ENCODE measurements at places on chromosomes 3 and 15.

GRCh38 chr3:123113889-123114450 lies 47.1 kb downstream of the PDIA5 start:
- no peak for DNase-seq

GRCh38 chr3:151923901-151924300 lies 50.5 kb downstream of the SUCNR1 start:
- DNase-seq = no peak

DNA sequence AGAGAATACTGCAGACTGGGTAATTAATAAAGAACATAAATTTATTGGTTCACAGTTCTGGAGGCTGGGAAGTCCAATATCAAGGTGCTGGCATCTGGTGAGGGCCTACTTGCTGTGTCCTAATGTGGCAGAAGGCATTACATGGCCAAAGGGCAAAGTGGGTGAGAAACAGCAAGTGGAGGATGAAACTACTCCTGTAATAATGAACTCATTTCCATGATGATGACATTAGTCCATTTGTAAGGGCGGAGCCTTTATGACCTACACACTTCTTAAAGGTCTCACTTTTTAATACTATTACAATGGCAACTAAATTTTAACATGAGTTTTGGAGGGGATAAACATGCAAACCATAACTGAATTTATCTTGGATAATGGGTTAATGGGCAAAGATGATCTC lies 139.6 kb upstream of the SGO1 start:
- no peak for DNase-seq

DNA sequence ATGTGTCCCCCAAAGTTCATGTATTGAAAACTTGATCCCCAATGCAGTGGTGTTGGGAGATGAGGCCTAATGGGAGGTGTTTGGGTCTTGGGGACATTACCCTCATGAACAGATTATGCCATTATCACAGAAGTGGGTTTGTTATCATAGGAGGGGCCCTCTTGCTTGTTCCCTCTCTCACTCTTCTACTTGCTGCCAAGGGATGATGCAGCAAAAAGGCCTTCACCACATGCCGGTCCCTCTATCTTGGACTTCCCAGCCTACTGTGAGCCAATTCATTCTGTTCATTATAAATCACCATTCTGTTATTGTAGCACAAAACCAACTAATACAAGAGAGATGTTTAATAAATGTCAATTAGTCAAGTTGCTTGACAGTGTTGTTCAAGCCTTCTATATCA lies 47.2 kb downstream of the FAM227B start:
- DNase-seq = no peak

- no peak for DNase-seq
Measured at GRCh38 chr3:58608648-58609047, 31.5 kb upstream of the FAM107A start.

- DNase-seq = no peak
Measured at GRCh38 chr15:70269311-70269911, 171.7 kb upstream of the TLE3 start.

GRCh38 chr15:38882221-38882620 lies 317.6 kb upstream of the RASGRP1 start:
- DNase-seq = no peak

- DNase-seq = no peak
Measured at GRCh38 chr3:11603628-11604027, 40.1 kb downstream of the VGLL4 start.

DNA sequence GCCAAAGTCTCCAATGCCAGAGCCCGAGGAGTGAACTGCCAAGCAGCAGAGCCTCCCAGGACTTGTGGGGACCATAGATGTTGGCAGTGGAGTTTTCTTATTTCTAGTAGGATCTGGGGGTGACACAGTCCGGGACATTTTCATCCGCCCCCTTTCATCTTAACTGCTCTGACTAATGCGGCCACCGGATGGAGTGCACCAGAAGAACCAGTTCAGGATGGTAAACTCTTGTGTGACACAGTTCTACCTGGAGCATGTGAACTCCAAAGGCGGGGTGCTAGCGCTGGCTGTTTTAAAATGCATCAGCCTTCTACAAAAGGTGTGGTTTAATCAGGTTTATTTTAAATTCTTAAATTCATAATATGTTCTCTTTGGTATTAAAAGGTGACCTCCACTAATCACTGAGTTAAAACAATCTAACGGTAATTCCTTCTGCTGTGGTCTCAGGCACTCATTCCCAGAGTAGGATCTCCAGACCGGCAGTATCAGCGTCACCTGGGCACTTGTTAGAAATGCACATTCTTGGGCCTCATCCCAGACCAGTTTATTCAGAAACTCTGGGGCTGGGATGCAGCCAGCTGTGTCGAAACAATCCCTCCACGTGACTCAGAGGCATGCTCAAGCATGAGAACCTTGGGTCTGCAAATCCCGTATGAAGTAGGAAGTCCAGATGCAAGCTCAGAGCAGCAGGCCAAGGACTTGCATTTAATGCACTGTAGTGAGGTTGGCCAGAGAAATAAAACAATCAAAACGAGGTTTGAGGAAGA lies 105.5 kb downstream of the GABRB3 start:
- no peak for DNase-seq

DNA sequence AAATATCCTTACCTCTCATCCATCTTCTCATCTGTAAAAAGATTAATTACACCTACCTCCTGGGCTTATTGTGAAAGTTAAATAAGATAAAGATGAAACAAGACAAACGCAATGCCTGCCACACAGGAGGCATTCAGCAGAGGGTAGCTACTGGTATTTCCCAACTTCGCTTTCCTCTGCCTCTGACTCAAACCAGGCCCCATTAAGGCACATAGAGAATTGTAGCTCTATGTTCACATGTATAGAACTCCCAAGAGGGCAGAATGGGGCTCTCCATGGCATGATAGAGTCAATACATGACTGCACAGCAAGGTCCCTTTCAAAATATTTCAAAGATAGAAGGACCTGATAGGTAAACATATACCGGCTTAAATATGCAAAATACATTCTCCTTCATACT lies 1.4 kb downstream of the LYSMD2 start:
- no peak for DNase-seq

DNA sequence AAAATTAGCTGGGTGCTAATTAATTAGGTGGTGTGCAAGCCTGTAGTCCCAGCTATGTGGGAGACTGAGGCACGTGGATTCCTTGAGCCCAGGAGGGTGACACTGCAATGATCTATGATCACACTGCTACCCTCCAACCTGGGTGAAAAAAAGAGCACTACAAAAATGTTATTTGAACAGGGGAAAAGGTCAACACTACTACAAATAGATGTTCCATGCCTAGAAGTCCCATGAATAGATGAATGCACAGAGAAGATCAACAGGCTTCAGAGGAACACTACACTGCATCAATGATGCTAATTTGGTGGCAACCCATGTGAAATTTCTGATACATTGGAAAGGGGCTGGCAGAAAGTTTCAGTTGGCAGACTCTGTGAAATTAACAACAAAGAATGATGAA lies 105.4 kb upstream of the FHIT start:
- DNase-seq = no peak

DNA sequence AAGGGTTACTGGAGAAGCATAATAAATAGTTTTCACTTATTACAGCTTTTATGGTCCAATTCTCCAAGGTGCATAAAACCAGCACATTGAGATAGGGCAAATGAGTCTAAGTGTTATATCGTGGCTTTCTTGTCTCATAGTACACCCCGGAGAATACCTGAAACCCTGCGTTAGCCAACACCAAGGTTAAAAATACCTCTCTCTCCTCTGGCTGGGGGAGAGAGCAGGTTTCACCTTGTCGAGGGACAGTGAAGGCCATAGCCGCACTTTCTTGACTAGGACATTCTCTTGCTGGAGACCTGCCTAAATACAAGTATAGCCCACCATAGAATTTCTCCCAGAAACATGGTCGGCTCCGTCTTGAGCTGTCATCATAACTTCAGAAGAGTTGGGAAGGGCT lies 51.4 kb upstream of the ATOSA start:
- no peak for DNase-seq

DNA sequence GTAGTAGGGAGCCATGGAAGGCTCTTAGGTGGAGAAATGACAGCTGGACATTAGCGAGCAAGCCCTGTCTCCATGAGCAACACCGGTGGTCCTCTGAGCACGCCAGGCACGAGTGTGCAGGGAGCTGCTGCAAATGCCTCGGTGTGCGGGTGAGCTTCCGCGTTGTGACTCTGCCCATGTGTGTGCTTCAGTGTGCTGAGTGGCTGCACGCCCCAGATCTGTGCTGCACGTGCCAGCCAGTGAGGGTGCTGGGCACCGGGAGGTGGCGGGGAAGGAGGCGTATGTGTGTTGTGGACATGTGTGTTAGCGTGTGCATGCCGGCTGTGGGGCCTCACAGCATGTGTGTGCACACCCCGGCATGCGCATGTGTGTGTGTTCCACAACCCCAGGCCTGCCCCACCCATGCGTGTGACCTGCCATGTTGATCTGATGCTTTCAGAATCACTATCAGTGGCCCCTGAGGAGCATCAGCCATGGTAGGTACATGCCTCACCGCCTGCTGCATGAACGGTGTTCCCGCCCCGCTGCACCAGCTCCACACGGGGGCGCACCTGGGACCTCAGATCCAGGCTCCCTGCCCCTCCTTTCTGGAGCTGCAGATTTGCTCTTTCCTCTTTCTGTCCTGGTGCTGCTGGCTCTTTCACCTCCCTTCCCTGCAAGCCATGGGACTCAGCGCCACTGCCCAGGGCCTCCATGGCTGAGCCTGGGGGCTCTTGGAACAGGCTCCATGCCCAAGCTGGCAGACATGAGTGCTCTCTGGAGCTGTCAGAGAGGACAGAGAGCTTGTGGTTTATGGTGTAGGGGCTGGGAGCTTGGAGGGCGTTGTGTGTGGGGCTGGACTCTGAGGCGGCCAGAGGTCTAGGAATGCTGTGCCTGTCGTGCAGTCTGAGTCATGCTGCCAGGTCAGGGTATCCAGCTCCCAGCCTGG lies 169.4 kb downstream of the TBC1D2B start:
- no peak for DNase-seq

GRCh38 chr3:169110633-169111032 lies 552.9 kb downstream of the MECOM start:
- no peak for DNase-seq

DNA sequence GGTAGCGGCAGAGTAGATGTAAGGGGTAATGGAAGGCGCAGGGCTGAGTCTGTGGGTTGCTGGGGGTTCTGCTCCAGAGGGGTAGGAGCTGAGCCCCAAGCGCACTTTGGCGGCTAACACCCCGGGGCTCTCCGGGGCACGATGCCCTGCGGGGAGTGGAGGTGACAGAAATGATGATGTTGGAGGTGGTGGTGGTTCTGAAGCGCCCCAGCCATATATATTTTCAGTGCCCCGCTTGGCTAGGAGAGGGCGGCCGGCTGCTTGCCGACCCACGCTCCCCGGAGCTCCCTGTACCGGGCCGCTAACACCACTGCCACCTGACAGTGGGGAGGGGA lies 9.7 kb downstream of the ZIC4 start:
- DNase-seq = no peak

- DNase-seq = no peak
Measured at GRCh38 chr3:149577801-149578200, 80.0 kb downstream of the WWTR1 start.

- DNase-seq = no peak
Measured at GRCh38 chr3:98824256-98824655, 61.1 kb downstream of the ST3GAL6 start.

GRCh38 chr15:90072978-90073640 lies 29.2 kb downstream of the IDH2 start:
- DNase-seq = no peak

GRCh38 chr15:69395991-69396390 lies 18.2 kb upstream of the KIF23 start:
- DNase-seq = no peak

All from glomerular endothelial cell (primary cell).